Stimulated activated CD8-positive, alpha-beta memory T cell treated with anti-CD3 and anti-CD28 coated beads, Interleukin-4, amount 100 ng/mL, for 1 hour (primary cell): ENCODE measurements at places on chromosomes 7 and 10.

- no peak for DNase-seq
These were observed 68.5 kb downstream of the LRRN3 start for GRCh38 chr7:111159426-111159825.

DNA sequence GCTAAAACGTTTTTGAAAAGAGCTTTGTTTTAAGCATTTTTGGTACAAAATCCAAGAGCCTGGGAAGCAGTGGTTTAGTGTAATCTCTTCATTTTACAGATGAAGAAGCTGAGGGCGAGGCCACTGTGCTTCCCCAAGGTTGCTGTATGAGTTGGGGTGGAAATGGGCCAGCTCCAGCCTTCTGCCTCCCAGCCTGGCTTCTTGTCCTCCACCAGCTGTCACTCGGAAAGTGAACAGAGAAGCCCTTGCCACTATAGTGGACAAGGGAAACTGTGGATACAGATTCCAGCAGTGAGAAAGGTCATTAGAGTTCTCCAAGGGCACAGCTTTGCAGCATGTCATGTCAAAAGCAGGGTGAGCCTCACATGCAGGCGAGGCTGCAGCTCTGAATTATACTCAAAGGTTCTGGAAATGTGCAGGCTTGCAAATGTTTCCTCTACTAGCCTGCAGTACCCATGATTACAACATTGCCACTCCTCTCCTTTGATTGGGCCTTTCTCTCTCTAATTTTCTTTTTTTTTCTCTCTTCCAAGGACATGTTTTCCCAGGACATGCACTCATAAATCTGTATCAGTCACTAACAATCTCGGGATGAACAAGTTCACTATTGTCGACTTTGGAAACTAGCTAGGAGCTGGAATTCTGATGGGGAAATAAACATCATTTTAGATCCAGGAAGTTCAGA is 33.0 kb downstream of the BAMBI start:
- DNase-seq = no peak

- DNase-seq = no peak
These were observed 119.8 kb downstream of the ITGB8 start for GRCh38 chr7:20450536-20450935.

- no peak for DNase-seq
These were observed 21.9 kb upstream of the FOXP2 start for GRCh38 chr7:114392686-114393085.

DNA sequence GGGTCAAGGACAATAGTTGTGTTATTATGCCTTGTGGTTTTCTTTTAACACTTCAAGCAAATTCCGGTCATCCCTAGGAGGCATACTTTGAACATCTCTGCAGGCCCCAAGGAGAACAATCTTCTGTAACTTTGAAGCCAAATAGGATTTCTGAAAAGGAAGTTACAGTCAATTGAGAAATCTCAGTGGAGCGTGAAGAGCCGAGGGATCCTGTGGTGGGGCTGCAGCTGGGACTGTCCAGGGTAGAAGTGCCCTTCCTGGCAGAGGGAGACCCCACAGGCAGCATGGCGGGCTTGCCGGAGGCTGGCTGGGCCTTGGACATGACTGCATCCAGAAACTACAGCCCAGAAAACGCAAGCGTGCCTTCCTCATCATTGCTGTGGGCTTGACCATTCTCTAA is 179.7 kb downstream of the PTPN20 start:
- DNase-seq = no peak

- DNase-seq = no peak
These were observed 4.7 kb upstream of the LOXL4 start for GRCh38 chr10:98272656-98273055.

DNA sequence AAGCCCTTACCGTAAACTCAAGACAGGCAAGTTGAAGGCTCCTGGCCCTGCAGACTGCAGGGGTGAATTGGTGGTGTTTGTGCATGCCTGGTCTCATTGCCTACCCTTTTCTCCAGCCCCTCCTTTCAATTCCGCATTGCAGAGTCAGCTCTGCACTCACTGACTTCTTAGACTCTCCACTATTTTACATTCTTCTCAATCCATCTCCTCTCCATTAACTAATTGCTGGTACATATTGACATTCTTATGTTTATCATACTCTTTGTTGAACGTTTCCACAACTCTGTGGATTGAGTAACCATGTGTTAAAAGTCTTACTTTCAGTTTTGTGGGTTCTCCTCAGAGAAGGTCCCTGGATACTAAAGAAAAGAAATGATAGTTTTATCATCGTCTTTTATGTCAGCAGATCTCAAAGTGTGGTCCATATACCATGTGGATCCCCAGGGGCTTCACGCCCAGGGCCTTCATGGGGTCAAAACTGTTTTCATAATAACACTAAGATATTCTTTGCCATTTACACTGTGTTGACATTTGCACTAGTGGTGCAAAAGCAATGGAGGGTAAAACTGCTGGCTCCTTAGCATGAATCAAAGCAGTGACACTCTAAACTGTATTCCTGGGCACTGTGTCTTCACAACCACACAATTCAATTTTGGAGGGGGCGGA is 135.4 kb upstream of the FZD1 start:
- DNase-seq = no peak

- no peak for DNase-seq
These were observed 51.1 kb upstream of the NANOS1 start for GRCh38 chr10:118978316-118978997.

DNA sequence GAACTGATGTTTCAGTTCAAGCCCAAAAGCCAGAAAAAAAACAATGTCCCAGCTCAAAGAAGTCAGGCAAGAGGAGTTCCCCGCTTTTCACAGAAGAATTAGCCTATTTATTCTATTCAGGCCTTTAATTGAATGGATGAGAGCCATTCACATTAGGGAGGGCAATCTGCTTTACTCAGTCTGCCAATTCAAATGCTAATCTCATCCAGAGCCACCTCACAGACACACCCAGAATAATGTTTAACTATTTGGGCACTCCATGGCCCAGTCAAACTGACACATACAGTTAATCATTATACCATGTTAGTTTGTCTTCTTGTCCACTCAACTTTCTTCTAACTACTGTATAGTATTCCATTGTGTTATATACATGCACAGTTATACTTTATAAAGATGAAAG is 2.6 kb upstream of the NPSR1 start:
- DNase-seq = no peak

GRCh38 chr7:52525772-52526341 is 509.6 kb upstream of the POM121L12 start:
- no peak for DNase-seq

GRCh38 chr10:122462533-122463465 is 1.4 kb downstream of the HTRA1 start:
- no peak for DNase-seq

GRCh38 chr10:93566435-93567276 is at the start of gene FFAR4:
Gene FFAR4 (plus strand): TSS chr10:93566665. CDS start chr10:93566721, 56 bp downstream.
- no peak for DNase-seq

GRCh38 chr10:106957823-106958588 is 206.5 kb downstream of the SORCS1 start:
- DNase-seq = no peak

- DNase-seq = no peak
These were observed 460 bp downstream of the ANXA11 start for GRCh38 chr10:80204677-80205476.

- no peak for DNase-seq
These were observed 38.8 kb downstream of the R3HCC1L start for GRCh38 chr10:98173260-98173659.

DNA sequence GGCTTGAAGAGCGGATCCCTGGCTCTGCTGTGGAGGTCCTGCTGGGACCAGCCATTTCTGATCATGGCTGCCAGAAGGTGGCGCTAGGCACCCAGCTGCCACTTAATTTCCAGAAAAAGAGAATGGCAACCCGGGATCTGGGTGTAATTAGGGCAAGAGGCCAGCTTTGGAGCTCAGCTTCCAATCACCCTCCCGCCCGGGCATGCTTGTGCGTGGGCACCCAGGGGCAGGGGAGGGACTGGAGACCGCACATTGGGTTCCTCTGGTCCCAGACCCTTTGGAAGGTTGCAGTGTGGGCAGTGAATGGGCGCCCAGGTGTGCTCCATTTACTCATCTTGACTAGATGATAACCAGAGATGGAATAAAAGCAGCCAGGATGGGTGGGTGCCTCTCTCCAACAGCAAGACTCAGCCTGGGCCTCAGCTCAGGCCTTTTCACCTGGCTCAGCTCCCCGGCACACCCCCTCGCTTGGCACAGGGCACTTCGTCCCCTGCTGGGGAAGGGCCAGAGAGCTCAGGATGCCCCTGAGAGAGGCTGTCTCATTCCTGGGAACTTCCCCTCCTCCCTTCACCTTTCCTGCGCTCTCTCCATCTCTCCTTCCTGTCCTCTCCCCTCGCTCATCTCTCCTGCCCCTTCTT is 14.7 kb downstream of the FAM241B start:
- DNase-seq = no peak

DNA sequence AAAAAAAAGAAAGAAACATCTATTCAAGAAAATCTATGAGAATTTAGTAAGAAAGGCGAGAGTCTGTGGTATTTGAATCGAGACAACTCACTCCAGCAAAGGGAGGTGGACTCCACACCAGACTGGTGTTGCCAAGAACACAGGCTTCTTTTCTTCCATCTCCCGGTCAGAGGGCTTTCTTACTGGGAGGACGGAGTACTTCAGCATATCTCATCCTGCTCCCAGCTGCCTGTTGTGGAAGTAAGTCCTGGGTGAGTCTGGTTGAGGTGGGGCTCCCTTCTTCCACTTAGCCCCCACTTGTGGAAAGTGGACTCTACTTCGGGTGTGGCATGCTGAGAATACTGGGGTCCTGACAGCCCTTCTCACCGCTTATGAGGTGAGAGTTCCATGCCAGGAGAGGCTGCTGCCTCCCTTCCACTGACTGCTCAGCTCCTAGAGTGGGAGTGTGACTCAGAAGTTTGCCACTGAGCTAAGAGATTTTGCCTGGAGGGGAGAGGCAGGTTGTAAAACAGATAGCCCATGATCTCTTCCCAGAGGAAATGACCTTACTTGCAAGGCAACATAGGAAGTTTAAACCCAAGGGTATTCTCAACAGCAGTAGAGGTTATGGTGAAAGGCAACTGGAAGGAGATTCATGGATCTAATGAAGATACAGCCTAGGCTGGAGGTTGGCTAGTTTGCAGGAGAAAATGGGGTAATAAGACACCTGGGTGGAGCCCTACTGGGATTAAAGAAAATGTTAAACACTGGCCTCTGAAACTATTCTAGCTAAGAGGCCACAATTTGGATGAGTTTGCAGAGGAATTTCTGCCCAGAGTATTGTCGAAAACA is 3.5 kb upstream of the NACAD start:
- DNase-seq = no peak

DNA sequence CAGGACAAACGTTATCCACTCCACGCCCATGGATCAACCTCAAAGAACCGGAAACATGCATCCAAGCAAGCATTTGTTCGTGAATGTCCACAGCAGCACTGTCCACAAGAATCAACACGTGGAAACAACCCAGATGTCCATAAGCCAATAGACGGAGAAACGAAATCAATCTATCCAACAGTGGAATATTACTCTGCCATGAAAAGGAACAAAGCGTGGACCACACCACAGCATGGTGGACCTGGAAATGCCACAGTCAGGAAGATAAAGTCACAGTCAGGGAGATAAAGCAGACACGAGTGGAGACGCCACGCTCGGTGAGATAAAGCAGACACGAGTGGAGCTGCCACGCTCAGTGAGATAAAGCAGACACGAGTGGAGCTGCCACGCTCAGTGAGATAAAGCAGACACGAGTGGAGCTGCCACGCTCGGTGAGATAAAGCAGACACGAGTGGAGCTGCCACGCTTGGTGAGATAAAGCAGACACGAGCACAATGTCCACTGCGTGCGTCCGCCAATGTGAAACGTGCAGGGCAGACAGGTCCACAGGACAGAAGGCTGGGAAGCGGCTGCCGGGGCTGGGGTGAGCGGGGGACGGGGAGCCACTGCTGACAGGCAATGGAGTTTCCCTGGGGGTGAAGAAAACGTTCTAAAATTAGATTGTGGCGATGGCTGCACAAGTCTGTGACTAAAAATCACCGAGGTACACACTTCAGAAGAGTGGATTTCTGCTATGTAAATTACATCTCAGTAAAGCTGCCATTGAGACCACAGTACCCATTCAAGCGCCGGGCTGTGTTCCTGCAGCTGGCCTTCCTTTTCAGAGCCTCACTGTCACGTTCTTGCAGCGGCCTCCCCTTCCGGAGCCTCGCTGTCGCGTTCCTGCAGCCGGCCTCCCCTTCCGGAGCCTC is 10.6 kb downstream of the GPER1 start:
- no peak for DNase-seq

DNA sequence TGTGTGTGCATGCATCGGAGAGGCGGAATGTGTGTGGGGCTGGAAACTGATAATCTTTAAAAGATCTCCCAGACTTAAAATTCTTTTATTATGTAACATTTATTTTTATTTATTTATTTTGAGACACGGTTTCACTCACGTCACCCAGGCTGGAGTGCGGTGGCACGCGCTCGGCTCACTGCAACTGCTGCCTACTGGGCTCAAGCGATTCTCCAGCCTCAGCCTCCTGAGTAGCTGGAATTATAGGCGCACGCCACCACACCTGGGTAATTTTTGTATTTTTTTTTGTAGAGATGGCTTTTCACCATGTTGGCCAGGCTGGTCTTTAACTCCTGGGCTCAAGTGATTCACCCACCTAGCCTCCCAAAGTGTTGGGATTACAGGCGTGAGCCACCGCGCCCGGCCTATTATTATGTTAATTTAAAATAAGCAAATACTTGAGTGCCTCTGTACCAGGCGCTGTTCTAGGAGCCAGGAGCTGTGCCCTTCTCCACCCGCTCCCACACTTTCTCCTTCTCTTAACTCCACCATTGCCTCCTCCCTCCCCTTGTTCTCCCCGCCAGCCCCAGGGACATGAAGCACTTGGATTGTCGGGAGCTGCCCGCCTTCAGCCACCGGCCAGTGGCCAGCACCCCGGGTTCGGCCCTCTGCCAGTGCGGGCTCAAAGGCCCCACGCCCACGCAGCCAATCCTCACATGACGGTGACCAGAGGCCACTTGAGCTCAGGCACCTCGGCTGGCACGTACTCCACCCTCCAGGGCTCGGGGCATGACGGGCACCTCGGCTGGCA is 163.6 kb downstream of the DNAJB6 start:
- DNase-seq = no peak

DNA sequence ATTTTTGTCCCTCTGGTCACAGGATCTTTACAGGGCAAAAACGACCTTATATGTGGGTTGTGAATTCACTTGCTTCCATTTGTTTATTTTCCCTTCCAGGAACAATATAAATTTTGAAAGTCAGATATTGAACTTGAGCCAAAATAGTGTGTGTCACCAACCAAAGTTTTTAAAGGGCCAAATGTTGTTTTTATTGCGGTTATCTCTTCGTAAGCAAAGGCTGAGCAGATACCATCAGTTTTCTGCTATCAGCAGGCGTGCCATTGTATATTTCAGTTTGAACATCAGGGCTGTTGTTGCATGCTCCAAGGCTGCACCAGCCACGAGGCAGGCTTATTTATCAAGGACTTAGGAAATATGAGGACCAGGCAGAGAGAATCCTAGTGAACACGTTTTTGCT is 160.3 kb downstream of the PAXIP1 start:
- DNase-seq = no peak

DNA sequence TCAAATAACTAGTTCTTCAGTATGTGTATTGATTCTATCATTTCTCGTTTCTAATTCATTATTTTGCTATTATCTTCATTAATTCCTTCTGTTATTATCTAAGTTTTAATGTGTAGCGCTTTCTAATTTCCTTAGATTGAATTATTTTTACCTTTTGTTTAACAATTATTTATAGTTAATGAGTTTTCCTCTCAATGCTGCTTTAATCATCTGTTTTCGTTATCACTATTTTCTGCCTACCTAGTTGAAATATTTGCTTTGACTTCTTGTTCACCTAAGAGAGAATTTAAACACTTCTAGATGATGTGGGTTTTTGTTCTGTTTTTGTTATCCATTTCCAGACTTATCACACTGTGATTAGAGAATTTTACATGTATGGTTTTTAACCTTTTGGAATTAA is 37.5 kb upstream of the MTPN start:
- no peak for DNase-seq
